ENCODE measurements at places on chromosomes 7 and 10. TPM values are rescaled to one million over a fixed set of nuclear protein-coding genes. Genes with fewer than 3 reads are reported as not detected.

Gene CELF2
- 185 TPM for total RNA-seq

Gene ARHGAP22
- 0.14 TPM for total RNA-seq

Gene GIMAP5
- total RNA-seq, result 75.5 TPM

Gene MAT1A
- not detected for total RNA-seq

Gene PRKAR2B
- 0.57 TPM for total RNA-seq

Gene ANKRD22
- 0.29 TPM for total RNA-seq

Gene ZNF679
- total RNA-seq, result not detected

Gene HOXA7
- total RNA-seq, result 0.20 TPM

Gene GIMAP7
- 60.4 TPM for total RNA-seq

Gene TMEM26
- total RNA-seq, result not detected

Gene NKX6-2
- total RNA-seq, result not detected

Gene LRRC18
- not detected for total RNA-seq

Gene LRIT1
- not detected for total RNA-seq

Gene FFAR4
- not detected for total RNA-seq

Gene EPHB6
- total RNA-seq, result 0.64 TPM

Gene LAMB1
- total RNA-seq, result not detected

Gene GOLGA7B
- total RNA-seq, result 2.8 TPM

Gene BTAF1
- 57.2 TPM for total RNA-seq

Gene RARRES2
- not detected for total RNA-seq

Gene NCOA4
- 101 TPM for total RNA-seq

Gene IL6
- 151 TPM for total RNA-seq

Gene CAMK2B
- total RNA-seq, result not detected

Gene NEUROG3
- total RNA-seq, result not detected

Gene SPDYE2
- total RNA-seq, result 0.53 TPM

Gene OPN4
- not detected for total RNA-seq

Gene FEZF1
- not detected for total RNA-seq

Gene PKD1L1
- 0.31 TPM for total RNA-seq

Gene LLCFC1
- not detected for total RNA-seq

Gene GSTK1
- total RNA-seq, result 233 TPM

Gene RBM33
- 82.3 TPM for total RNA-seq

Gene ANKRD7
- total RNA-seq, result not detected

Gene FXYD4
- not detected for total RNA-seq

Gene OR13A1
- total RNA-seq, result not detected

Gene ABCC2
- 3.4 TPM for total RNA-seq

Gene HSPB1
- total RNA-seq, result 13.3 TPM

Gene CPVL
- not detected for total RNA-seq

Gene PPP1R17
- total RNA-seq, result not detected

Gene THNSL1
- 2.8 TPM for total RNA-seq

Gene ZC3HAV1L
- total RNA-seq, result 8.7 TPM

Gene RSPH10B2
- total RNA-seq, result 0.53 TPM

Gene GNGT1
- not detected for total RNA-seq

Gene CFAP70
- total RNA-seq, result 0.50 TPM

Gene DNAJC1
- total RNA-seq, result 53.5 TPM

Gene GIMAP1
- total RNA-seq, result 8.8 TPM

Gene TMEM176B
- total RNA-seq, result not detected

Gene ADIRF
- not detected for total RNA-seq

Gene STEAP1
- total RNA-seq, result 37.2 TPM

Gene AKR1C8
- 0.38 TPM for total RNA-seq

Gene TAS2R5
- total RNA-seq, result 3.0 TPM

Gene CD36
- total RNA-seq, result not detected

Gene SLC39A12
- not detected for total RNA-seq

All from natural killer cell treated with Interleukin-12 subunit alpha and Interleukin-12 subunit beta and Interleukin-15 and Interleukin-18, amount 100 ng/mL, for 72 hours (primary cell).